ENCODE measurements at places on chromosomes 7 and 10.
A peak's percentile ranks its signal among the peaks of the same experiment; 100 is the strongest.

GRCh38 chr7:30923774-30924413 is 12.2 kb downstream of the AQP1 start:
- DNase-seq = no peak

- DNase-seq = peak; percentile 72
Observed at GRCh38 chr10:130109796-130110245, 809 bp downstream of the C10orf143 start.

DNA sequence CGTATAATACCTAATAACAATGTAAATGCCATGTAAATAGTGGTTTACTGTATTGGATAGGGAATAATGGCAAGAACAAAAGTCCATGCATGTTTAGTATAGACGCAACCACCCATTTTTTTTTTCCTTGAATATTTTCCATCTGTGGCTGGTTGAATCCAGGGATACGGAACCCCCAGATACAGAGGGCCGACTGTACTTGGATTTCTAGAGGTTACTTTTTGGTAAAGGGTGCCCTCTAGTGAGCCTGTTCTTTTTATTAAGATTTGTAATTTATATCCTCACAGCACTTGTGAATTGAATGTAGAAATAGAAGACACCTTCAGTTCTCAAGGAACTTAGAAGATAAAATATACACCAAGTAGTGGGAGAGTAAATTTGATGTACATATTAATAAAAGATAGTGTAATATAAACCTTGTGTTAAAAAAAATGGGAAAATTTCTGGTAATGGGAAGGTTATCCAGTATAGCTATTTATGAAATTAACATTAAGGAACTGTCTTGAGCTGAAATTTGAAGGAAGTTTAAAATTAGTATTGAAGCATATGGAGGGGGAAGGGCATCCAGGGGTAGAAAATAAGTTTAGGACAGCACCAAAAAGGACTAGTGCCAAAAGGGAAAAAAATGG is 32.0 kb downstream of the EXOC6 start:
- DNase-seq = peak; percentile 20

DNA sequence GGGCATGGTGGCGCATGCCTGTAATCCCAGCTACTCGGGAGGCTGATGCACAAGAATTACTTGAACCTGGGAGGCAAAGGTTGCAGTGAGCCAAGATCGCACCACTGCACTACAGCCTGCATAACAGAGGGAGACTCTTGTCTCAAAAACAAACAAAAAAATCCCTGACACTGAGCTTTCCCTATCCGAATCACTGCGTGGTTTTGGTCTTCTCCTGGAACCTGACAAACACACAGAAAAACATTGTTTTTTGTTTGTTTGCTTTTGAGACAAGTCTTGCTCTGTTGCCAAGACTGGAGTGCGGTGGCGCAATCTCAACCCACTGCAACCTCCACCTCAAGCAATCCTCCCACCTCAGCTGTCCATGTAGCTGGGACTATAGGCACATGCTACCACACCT is 50.4 kb upstream of the PTPRN2 start:
- no peak for DNase-seq

- DNase-seq = no peak
Observed at GRCh38 chr7:1695800-1696454, 25.9 kb downstream of the ELFN1 start.

- DNase-seq = no peak
Observed at GRCh38 chr10:107806026-107806425, 641.5 kb upstream of the SORCS1 start.

- no peak for DNase-seq
Observed at GRCh38 chr7:89549768-89550167, 604.5 kb upstream of the STEAP1 start.

DNA sequence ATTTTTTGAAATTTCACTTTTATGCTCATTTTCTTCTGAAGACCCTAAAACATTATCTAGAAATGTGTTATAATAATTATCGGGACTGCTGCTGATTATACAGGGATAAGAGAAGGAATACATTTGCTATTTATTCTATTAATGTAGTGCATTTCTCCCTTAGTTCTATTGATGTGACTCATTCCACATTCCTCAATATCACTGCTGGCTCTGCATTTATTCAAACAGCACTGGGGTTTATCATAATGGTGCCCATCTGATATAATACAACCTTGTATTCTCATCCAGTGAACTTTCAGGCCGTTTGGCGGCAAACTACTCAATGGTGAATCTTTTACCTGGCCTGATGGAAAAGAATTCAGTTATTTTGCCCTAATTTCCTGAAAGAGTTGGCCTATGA is 7.8 kb downstream of the KCND2 start:
- no peak for DNase-seq

- no peak for DNase-seq
Observed at GRCh38 chr7:32412471-32412870, 77.7 kb downstream of the LSM5 start.

- no peak for DNase-seq
Observed at GRCh38 chr7:41459183-41459582, 243.7 kb downstream of the INHBA start.

DNA sequence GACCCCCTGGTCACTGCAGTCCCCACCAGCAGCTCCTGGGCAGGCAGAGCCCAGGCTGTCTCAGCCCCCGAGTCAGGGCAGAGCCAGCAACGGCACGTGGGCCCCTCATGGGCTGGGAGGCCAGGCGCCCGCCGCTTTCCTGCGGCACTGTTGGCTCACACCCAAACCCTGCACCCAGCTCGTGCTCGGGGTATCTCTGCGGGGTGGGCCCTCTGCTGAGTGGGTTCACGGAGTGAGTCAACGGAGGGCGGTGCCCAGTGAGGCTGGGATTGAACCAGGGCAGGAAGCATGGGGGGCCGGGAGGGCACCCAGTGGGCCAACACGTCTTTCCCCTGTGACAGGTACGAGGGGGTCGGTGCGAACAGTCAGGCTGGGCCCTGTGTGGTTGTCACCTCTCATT is 28.9 kb downstream of the ADAP1 start:
- no peak for DNase-seq

- no peak for DNase-seq
Observed at GRCh38 chr10:20892796-20893195, 4.3 kb downstream of the NEBL start.

- no peak for DNase-seq
Observed at GRCh38 chr10:132203256-132204077, 16.7 kb downstream of the DPYSL4 start.

GRCh38 chr10:98135222-98135899 is 904 bp downstream of the R3HCC1L start:
- DNase-seq = peak; percentile 2

GRCh38 chr7:128003167-128003566 is 28.1 kb downstream of the LRRC4 start:
- DNase-seq = no peak

DNA sequence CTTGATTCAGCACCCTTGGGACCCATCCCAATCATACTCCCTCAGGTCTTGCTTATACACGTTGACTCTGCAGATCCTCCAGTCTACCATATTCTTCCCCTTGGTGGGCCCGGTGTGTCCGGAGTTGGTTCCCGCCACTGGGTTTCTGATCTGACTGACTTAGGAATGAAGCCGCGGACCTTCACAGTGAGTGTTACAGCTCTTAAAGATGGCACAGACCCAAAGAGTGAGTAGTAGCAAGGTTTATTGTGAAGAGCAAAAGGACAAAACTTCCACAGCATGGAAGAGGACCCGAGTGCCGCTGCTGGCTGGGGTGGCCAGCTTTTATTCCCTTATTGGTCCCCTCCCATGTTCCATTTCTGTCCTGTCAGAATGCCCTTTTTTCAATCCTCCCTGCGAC is 5.9 kb upstream of the GDF10 start:
- DNase-seq = no peak

GRCh38 chr7:117582219-117582704 is 102.4 kb downstream of the CFTR start:
- DNase-seq = no peak

- DNase-seq = no peak
Observed at GRCh38 chr10:109875828-109876821, 47.2 kb downstream of the XPNPEP1 start.

DNA sequence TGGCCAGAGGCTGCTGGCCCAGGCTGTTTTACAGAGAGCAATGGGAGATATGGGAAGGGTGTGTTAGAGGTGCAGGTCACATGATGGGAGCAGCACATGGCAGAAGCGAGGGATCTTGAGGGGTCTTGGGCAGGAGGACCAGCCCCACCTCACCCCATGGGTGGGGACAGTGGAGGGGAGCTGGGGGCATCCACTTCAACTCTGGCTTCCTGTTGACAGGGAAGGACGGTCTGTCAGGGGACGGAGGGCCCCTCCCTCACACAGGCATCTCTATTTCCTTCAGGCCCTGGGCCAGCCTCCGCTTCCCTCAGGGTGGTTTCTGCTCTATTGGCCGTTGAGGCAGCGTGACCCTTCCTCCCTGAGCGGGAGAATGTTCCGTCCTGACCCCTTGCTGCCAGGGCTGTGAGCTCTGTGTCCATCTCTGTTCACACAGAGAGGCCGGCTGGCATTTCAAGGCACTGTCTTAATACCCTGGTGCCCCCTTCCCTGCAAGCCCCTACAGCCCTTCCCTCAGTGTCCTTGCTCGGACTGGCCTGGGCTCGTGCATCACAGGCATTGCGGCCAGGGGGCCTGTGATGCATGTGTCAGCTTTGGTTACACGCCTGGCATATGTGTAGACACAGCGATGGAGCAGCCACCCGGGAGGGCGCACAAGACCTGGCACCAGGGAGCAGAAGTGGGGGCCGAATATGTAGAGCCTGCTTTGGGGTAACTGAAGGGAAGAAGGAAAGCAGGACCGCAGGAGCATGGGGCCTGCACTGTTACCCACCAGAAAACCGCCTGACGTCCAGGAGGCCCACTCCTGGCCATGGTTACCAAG is 31.8 kb downstream of the RAMP3 start:
- no peak for DNase-seq

DNA sequence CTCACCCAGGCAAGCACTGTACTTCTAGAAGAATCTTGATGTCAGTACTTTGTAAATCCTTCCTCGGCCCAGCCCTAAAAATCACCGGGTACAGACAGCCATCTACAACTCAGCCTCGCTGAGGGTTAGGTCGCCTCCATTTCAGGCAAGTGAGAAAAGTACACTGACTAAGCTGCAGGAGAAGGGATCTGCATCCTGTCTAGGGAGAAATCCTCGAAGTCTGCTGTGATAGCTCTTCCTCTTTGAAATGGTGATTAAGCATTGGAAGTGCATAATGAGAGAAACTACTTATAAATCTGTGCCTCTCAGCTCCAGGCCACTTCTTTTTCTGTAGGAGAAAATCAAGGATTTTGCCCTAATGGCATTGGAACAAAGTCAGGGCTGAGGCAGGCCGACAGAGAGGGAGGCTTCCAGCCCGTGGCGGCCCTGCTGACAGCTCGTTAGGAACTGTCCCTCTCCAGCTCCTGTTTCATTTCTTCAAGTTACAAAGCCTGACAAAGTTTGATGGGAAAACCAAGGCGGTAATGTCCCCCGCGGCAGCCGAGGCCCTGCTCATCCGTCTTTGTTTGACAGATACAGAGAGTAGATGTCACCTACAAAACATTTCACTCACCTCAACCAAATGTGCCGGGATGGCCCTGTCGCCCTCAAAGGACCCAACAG is 14.1 kb upstream of the GOT1 start:
- DNase-seq = no peak

DNA sequence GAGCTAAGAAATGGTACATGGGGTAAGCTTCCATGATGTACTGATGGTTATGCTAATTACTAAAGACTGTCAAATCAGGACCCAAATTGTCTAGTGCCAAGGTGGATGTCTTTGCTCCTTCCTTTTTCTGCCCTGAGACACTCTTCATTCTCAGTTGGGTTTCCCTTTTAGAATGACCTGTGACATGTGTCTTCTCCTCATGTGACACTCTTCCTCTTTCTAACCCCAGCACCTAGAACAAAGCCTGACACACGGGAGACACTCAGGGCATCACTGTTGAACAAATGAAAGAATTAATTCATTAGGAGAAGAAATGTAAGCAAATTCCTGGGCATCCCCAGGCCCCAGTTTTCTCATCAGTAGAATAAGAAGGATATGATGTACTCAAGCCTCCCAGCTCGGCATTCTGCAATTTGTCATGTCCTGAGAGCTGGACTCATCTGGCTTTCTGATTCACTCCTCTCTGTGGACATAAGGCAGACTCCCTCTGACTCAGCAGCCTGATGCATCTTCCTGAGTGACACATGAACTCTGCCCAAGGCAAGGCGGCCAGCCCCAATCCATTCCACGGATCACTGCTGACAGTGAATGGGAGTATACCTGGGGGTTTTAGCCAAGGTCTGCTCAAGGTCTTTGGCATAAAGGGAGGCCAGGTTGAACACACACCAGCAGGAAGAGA is 473.8 kb downstream of the KCNMA1 start:
- DNase-seq = no peak

DNA sequence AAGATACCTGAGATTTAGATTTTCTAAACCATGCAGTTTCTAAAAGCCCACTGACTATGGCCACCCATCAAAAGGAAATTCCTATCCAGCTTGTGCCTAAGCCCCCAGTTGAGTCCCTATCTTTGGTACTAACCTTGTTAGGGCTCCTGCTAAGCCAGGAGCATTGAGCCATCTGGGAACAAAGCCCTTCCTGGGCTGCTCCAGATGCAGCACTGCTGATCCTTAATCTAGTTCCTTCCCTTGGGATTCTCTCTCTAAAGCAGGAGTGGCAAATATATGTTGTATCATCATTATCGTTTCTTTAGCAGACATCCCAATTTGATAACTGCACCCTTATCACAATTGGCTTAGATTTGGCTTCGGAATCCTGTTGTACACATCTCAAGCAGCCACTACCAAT is 24.7 kb upstream of the PDLIM1 start:
- DNase-seq = no peak

DNA sequence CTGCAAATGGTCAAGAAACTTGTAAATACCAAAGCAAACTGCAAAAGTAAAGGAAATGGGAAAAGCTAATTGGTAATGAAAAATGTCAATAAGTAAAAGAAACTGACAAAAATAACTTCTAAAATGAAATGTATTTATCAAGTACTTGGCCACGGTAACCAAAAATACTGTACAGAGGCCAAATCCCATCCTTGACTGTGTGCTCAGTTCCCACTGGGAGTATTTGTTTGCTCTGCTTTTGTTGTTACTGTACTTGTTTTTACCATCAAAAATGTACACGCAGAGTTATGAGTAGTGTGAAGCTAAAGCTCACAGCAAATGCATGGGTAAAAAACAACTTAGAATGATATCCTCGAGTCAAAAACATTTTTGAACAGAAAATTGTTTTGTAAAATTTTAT is 31.1 kb downstream of the ENKUR start:
- peak; percentile 2 for DNase-seq

DNA sequence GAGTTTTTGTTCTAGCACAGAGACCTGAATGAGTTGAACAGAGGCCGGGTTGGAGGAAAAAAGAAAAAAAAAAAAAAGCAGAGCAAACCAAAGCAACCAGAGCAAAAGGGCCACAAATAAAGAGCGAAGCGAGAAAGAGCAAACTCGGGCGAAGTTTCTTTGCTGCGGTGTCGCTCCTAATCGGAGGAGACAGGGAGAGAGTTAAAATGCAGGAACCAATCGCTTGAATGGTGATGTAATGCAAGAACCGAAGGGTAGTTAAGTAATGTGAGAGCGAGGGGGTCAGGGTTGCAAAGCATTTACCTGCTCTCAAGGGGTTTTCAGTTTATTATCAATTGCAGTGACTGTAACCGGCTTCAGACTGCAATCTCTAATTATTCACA is 271.7 kb downstream of the TRIL start:
- DNase-seq = no peak

GRCh38 chr10:93816123-93816747 is 58.5 kb downstream of the LGI1 start:
- DNase-seq = peak; percentile 73
